ENCODE measurements at places on chromosomes 16 and 17. TPM values are rescaled to one million over a fixed set of nuclear protein-coding genes. Genes with fewer than 3 reads are reported as not detected.

The TMED6 gene
- total RNA-seq: 0.72 TPM

The EVPLL gene
- not detected for total RNA-seq

The UNC45B gene
- total RNA-seq: not detected

DNA sequence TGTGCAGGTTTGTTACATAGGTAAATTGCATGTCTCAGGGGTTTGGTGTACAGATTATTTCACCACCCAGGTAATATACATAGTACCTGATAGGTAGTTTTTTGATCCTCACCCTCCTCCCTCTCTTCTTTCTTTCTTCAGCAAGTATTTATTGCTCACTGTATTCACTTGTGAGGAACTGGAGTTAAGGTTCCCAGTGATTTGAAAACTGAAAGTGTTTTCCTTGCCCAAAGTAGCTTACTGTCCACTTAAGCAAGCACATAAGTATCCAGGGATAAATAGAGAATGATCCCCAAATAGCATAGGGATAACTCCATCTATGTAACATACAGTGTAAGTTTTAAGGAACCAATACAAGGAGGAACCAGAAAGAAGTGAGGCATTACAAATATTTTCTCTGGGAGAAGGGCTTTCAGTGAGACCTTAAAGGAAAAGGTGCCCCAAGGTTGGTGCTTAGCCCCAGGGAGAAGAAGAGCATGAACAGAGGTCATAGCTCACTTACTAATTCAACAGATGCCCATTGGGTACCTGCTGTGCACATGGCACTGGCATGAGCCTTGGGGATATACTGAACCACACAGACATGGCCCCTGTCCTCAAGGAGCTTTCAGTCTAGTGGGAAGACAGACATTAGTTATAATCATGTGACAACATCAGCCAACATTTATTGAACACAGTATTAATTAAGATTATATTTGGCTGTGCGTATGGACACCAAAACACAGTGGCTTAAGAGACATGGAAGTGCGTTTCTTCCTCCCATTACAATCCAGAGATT, 17.0 kb downstream of the MYL4 start:
- peak; percentile 72 for DNase-seq

DNA sequence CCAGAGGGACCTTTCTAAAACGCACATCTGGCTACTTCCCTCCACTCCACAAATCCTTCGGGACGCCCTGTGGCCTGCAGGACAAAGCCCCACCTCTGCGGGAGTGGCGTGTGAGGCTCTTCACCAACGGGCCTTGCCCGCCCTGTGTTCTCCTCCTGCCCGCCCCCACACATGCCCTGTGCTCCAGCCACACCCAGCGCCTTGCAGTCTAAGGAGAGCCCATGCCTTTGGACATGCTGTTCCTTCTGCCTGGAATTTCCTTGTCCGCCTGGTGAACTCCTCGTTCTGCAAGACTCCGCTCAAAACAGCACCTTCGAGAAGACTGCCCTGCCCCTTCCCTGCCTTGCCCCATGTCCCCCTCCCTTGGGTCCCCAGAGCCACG, 7.4 kb downstream of the ELOB start:
- DNase-seq: peak; percentile 89

DNA sequence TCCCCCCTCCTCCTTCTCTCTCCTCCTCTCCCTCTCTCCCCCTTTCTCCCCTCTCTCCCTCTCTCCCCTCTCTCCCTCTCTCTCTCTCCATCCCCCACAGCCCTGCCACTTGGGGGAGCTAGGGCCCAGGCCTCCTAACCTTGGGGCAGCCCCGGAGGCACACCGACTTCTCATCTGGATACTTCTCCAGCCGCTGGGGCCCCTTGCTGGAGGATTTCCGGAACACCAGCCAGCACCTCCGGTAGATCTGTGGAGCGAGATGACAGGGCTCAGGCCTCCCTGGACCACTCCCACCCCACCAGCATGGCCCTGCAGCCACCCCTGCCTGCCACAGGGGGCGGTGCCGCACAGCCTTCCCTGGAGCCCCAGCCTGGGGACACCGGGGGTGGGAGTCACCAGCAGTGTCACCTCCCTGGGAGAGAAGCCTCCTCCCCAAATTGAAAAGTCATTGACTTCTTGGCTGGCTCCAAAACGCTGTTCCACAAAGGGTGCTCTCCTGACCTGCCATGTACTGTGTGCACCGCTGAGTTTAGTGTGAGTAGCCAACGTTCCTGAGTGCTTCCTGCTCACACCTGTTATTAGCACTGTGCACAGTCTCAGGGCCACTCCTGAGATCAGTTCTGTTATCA, 10.5 kb downstream of the DOK4 start:
- no peak for DNase-seq

- DNase-seq: no peak
Measured at GRCh38 chr16:24815021-24815420, 30.7 kb upstream of the SLC5A11 start.

DNA sequence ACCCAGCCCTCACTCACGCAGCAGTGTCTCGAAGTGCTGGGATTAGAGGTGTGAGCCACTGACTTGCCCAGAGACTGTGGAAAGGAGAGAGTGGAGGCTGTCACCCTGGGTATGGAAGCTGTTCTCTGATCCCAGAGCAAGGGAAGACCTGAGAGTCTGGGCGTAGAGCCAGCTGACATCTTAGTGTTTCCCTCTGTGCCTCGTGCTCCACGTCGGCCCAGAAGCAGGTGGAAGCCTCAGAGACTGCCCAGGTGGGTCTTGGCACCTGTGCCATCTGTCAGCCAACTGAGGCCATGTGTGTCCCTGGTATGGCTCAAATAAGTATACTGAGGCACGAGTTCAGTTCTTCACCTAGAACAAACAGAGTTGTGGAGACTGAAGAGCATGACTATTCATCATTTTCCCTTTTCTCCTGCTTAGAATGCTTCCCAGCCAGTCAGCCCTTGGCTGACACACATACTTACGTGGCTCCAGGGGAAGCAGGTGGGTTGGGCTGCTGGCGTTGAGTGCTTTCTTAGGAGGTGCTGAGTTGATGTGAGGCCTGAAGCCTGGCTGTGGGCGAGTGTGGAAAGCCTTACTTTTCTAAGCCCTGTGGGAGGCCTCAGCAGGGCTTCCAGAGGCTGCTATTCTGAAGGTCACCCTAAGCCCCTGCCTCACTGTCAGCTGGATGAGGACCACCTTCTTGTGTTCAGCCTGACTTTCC, 8.1 kb downstream of the CTRL start:
- DNase-seq: peak; percentile 18

- no peak for DNase-seq
Measured at GRCh38 chr16:49472598-49472997, 99.0 kb downstream of the C16orf78 start.

DNA sequence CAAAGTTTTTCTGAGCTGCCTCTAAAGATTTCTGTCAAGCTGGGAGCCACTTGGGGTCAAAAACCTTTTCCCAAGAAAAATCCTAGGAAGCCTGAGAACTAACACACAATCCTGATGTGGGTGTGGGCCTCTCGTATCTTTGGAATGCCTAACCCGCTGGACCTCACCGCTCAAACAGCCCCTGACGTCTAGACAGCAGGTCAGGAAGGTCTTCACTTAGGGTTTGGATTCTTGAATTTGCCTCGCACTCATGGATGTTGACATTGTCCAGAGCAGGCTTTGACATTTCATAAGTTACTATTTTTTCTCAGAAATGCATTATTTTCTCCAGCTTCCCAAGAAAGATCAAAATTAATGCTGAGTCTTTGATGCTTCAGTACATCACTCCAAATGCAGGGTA, 18.9 kb downstream of the TEX2 start:
- no peak for DNase-seq

DNA sequence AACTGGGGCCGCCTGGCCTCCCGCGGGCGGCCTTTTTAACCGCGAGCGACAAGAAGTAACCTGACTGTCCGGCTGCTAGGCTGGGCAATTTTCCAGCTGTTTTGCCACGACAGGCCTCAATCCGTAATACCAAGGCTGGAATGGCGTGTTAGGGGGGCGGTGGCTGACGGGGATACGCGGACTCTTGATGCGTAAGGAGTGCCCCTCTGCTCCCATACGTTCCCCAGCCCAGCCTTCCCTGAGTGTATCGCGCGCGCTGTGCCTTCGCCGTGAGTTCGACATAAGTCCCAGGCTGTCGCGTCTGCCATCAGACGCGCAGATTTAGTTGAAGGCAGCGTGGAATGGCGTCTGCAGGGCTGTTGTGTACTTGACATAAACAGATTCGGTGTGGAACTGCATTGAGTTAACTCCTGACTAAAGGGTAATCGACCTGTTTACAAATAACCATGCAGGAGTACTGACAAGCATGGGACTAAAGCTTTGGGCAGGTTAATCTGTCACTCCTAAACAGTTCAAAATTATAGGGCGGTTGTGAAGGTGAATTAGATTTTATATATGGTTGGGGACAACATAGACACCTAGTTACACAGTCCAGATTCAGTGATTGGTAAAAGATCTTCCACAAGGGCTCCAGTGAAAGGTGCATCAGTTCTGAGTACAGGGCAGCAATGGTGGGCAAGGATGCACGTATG, 16.6 kb upstream of the ERN1 start:
- DNase-seq: peak; percentile 75
